ENCODE measurements at places on chromosomes 7 and 10.

DNA sequence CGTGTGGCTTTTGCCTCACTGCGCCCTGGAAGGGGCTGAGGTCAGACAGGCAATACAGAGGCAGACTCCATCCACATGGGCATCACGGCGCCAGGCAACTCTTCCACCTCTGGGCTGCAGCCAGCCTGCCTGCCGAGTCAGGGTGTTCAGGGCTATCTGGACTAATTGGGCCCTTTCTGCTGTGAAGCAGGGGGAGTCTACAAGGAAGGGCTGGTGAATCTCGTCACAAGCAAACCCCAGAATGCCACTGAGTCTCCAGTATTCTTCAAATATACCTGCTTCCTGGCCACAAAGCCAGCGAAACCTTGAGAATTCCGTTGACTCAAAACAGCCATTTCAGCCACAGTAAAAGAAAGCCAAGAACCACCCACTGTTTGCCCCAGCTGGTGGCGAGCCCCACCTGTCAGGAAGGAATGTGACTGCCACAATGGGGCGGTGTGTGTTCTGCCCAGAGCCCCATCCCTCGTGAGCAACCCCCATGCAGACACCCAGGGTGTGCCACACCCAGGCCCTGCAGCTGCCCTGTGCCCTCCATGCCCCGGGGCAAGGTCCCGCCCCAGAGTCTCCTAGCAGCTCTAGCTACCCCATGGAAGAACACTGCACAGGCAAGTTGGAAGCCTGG is 117.3 kb downstream of the FAM53B start:
- no peak for DNase-seq

- no peak for DNase-seq
Measured at GRCh38 chr10:71127104-71127503, 85.3 kb upstream of the UNC5B start.

- no peak for DNase-seq
Measured at GRCh38 chr10:88802523-88803285, at the start of gene LIPM. TSS of gene LIPM (plus strand) at chr10:88802730. CDS start at chr10:88802897, 167 bp downstream.

GRCh38 chr10:99834410-99834809 is 52.0 kb downstream of the ABCC2 start:
- DNase-seq: no peak

GRCh38 chr10:124614003-124614659 is 130.0 kb downstream of the FAM53B start:
- no peak for DNase-seq

DNA sequence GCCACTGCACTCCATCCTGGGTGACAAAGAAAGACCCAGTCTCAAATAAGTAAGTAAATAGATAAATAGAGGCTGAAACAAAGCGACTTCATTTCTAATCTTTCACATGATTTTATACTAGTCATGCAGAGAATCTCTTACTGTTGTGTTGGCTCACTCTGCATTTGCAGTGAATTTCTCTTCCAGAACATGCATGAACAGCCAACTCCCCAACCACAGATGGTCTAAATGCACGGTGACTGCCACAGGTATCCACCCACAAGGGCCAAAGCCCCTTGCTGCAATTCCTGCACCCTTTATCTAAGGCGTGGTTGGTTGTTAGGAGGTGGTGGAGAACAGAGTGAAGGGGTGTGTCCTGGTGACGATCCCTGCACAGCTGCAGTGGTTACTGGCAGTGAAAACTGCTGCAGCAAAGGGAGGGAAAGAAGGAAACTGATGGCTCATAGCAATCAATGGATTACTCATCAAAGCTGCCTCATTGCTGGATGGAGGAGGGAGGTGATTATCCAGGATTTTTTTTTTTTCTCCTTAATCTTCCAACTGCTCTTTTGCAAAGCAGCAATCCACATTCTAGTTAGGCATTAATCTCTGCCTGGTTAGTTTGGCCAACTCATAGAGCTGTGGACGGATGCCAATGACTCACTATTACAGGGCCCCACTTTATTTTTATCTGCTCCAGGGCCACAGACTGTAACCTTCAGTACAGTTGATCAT is 50.6 kb downstream of the PRTFDC1 start:
- DNase-seq: no peak

DNA sequence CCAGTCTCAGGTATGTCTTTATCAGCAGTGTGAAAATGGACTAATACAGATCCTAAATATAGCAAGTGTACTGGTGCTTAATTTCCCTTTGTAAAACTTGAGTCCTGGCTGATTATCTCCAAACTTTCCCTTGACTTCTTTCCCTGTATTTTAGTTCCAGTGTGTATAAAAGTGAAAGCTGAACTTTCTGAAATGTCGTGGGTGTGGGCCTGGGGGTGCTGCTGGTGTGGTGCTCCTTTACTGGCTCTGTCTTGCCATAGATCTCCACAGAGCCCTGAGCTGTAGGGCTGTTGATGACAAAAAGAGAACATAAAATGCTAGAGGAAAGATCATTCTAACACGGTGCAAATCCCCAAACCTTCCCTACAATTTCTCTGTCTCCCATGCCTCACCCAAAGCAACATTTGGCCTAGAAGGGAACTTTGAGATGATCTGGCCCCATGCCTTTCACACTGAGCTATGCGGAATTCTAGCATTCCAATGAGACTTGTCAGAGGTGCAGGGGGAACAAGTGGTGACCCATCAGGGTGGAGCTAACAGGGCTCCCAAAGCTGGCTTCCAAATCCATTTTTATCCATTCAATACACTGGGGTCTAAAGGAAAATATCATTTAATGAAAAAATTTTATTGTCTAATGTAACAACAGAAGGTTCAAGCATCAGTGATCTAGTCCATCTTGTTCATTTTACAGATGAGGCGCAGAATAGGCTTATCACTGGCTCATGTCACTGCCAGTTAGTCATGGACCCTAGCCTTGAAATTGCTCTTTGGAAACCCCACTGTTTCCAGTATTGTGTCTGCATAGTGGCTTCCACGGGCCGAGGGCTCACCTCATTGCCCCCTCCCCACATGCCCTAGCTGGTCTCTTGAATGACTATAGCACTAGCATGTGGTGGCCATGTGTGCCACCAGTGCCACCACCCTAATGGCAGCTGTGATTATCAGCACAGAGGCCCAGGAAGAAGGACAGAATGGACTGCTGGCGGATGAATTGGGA is 1000.9 kb downstream of the LRMDA start:
- no peak for DNase-seq

GRCh38 chr7:142503036-142503435 is 245.2 kb upstream of the PRSS58 start:
- no peak for DNase-seq

DNA sequence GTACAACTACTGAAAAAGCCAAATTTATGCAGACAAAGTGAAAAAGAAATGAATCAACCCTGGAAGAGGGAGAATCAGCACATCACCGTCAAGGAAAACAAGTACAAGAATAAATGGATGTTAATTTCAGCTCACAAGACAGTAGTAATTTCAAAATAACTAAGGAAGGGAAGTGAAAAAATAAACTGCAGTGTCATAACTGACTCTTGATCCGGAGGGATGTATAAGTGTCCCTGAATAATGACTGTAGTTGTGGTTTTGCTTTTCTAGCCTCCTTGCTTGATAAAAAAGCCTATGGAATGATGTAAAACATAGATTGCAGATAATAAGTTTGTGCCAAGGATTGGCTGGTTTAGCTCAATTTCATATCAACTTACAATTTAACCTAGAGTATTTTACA is 721.1 kb upstream of the C7orf33 start:
- no peak for DNase-seq

DNA sequence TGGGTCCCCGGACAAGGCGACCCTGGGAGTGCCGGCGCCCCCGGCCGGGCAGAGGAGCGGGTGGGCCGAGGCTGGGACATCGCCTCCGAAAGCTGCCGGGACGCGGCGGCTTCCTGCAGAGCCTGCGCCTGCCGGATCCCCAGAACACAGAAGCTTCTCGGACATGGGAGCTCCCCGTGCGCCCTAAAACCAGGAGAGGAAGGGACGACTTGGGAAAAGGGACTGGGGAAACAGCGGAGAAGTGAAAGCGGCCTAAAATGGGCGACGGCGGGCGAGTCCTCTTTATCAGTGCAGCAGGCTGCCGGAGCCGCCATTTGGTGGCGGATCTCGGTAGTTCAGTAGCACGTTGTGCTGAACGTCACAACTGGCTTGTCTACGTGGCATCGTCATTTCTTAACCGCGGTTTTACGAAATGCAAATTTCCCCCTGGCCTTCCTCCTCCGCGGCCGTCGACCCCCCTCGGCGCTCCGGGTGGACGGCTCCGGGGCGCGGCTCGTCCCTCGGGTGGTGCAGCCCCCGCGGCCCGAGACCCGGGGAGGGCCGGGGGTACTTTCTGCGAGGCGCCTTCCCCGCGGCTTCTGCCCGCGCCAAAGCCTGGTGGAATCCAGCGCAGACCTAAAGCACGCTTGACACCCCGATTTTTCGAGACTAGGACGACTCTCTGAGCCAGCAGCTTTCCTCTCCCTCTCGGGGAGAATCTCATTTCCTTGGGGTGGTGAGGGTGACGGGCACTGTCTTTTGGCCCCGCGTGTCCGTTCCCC is 9.9 kb upstream of the SPAG6 start:
- DNase-seq: no peak

GRCh38 chr10:111030042-111030750 is 46.6 kb upstream of the ADRA2A start:
- no peak for DNase-seq

GRCh38 chr10:92656266-92656961 is 33.3 kb upstream of the HHEX start:
- DNase-seq: no peak

- DNase-seq: no peak
Measured at GRCh38 chr10:69242040-69242851, 22.1 kb downstream of the HKDC1 start.

DNA sequence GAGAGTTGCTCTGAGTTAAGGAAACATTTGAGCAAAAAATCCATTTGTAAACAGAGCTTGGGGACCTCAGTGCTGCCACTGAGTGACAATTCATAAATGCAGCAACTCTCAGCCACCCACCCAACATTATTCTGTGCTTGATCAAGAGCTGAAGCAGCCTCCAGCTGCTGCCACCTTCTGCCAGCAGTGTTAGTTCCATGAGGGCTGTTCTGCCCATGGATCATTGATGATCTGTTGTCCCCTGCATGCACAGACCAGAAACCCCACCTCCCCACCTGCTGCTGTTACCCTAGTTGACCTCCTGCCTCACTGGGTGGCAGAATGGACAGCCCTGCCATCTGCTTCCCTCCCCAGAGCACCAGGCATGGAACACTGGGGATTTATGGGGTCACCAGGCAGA is 305.4 kb downstream of the KCNMA1 start:
- no peak for DNase-seq

- no peak for DNase-seq
Measured at GRCh38 chr10:124646483-124647352, 97.5 kb downstream of the FAM53B start.

GRCh38 chr10:69818676-69819239 is 17.1 kb downstream of the COL13A1 start:
- DNase-seq: no peak

- DNase-seq: no peak
Measured at GRCh38 chr7:108046952-108047506, 44.1 kb upstream of the LAMB1 start.

GRCh38 chr7:64686493-64687184 is 20.7 kb downstream of the ZNF107 start:
- no peak for DNase-seq

DNA sequence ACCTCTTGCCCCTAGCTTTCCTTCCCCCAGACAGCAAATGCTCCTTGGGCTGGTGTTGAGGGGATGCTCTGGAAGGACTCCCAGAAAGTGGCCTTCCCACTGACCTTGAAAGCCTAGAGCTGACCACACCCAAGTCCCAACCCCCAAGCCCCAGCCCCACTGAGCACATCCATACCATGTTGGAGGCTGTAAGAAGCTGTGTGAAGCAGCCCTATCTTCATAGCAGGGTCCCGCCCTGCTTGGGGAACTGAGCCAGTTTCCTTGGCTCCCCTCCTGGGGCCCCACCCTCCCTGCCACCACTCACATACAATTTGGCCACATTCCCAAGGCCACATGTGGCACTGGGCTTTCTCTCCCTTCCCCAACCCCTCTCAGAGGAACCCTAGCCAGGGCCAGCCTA is 72.3 kb upstream of the CACUL1 start:
- DNase-seq: no peak

DNA sequence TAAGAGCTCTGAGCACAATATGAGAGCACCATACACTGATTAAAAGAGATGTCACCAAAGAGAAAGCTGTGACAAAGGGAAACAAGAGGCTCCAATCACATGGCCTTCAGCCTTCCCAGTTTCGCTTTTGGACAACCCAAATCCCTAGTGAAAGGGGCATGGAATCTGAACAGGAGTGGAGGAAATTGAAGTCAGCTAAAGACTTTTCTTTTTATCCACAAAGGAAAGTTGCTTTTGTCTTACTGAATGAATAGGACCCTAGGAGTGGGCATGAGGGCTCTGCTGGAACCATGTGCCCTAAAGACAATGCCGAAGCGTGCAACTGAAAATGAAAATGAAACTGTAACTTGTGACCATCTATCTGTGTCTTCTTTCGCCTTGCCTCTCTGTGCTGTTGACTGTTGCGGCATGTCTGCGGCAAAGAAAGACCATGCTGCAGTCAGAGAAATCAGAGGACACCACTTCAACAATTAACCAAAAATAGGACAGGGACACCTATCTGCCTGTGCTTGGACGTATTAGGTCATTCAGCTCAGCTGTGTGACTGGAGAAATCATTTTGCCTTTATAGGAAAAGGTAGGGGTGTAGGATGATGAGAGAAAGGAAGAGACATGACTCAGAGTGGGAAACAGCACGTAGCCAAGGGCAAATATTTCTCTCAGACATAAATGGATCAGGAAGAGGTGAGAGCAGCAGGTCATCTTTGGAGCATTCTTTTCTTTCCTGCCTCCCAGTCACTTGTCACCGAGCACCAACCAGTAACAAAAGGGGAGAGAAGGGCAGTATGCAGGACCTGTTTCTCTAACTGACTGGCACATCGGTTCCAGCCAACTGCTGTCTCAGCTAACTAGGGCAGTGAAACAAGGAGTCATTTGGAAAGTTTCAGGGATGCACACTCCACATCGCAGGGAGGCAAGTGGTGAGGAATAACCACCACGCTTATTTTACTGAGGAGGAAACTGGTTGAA is 12.3 kb downstream of the CAV2 start:
- no peak for DNase-seq

- DNase-seq: peak; percentile 21
Measured at GRCh38 chr10:110568055-110568735, 700 bp downstream of the SMC3 start.

- DNase-seq: no peak
Measured at GRCh38 chr10:33550811-33551210, 216.3 kb upstream of the NRP1 start.

- DNase-seq: no peak
Measured at GRCh38 chr7:6320791-6321190, 48.4 kb upstream of the CYTH3 start.
